Brain microvascular endothelial cell (primary cell): ENCODE measurements at places on chromosomes 13 and 19.
A peak's percentile ranks its signal among the peaks of the same experiment; 100 is the strongest.

DNA sequence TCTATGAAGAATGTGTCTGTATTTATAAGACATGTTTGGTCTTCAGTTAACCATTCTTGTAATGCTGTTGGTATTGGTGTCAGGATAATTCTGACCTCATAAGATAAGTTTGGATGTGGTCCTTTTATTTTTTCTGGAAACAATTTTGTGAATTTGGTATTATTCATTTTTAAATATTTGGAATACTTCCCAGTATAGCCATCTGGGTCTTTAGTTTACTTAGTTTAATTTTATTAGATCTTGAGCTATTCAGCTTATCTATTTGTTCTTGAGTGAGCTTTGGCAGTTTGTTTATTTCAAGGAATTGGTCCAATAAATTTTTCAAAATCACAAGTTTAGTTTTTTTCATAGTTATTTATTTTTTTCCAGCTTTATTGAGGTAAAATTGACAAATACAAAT lies 335.4 kb upstream of the PCDH20 start:
- no peak for DNase-seq

GRCh38 chr19:40093416-40093815 lies 2.7 kb upstream of the ZNF780A start:
- no peak for DNase-seq

DNA sequence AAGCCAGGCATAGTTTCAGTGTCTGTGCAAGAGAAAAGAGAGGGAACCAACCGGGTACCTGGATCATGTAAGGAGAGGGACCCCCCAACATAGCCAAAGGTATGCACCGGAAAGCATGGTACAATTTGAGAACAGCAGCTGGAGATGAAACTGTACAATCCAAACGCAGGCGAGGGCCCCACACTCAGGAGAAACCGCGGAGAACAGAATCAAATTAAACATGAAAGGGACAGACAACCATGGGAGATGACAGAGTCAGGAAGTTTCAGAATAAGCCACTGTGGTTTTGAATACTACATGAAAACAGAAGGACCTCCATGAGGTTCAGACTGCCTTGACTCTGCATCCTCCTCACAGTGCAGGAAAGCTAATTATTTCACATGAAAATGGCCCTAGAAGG lies 62.9 kb upstream of the SPATA13 start:
- no peak for DNase-seq

GRCh38 chr13:48892688-48893075 lies 83.0 kb upstream of the FNDC3A start:
- no peak for DNase-seq

GRCh38 chr13:79451500-79451962 lies 29.4 kb upstream of the NDFIP2 start:
- peak; percentile 96 for DNase-seq

GRCh38 chr13:112205990-112206389 lies 139.0 kb downstream of the SOX1 start:
- DNase-seq: no peak
